ENCODE measurements at places on chromosomes 4 and X.

DNA sequence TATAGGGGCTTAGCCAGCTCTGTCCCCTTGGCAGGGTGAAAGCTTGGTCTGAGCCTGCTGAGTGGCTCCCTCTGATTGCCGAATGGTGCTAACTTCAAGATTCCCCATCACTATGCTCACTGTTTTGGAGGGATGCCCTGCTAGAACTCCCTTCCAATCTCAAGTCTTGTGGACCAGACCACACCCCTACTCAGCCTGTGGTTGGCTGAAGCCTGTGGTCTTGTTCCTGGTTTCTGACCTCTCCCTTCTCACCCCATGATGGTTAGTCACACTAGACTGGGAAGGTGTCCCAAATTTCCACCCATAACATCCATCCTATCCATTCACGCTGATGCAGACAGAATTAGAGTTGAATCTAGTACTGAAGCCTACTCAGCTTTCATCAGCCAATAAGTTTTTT lies 184.7 kb upstream of the NDP start:
- no peak for DNase-seq

GRCh38 chr4:5933116-5933515 lies 40.2 kb upstream of the CRMP1 start:
- DNase-seq, result no peak

DNA sequence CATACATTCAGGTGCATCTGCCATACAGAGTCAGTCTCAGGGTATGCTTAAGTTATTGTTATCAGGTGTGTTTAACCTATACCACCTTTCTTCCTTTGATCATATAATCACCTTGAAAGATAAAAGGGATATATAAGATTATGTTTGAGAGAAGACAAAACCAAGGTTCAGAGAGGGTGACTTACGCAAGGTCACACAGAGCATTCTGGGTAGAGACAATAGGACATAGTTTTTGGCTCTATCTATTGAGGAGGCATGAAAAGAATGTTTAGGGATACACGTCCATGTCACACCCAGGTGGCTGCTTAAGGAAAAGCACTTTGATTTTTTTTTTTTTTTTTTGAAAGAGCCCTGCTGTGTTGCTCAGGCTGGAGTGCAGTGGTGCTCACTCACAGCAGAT lies 327.1 kb upstream of the RPS6KA3 start:
- DNase-seq, result no peak

DNA sequence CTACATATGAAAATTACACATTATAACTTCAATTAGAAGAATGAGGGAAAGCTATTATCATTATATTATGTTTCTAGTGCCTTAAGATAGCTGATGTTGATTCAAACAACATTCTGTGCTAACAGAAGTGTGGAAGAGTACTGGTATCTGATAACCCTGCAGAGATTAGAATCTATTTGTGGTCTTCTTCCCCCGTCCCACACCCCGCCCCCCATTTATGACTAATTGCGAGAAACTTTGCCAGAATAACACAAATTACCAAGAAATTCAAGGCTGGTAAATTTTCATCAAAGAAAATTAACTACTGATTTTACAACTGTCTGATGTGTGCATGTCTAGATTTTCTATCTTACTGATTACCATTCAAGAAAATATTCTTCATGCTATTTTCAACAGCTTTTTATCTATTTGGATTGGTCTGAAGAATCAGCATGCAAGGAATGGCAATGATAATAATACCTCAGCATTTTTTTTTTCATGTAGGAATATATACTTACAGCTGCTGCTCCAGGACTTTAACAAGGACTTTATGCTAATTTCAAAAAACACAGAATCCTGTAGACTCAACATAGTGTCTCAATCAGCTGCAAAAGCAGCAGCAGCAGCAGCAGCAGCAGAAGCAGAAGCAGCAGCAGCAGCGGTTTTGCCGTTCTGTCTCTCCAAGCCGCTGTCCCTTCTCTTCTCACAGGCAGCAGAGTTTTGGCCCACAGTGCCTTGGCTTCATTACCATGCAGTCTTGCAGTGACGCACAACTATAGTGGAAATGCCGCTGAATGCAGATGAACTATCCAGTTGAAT lies 126.7 kb downstream of the FRYL start:
- no peak for DNase-seq

- no peak for DNase-seq
Measured at GRCh38 chr4:96786306-96786705, 946.4 kb downstream of the PDHA2 start.

GRCh38 chr4:5033281-5033841 lies 14.1 kb upstream of the CYTL1 start:
- no peak for DNase-seq

GRCh38 chr4:136036744-136037143 lies 1495.5 kb downstream of the PCDH18 start:
- DNase-seq, result no peak

- DNase-seq, result no peak
Measured at GRCh38 chr4:69116645-69117321, 20.5 kb downstream of the UGT2B7 start.

DNA sequence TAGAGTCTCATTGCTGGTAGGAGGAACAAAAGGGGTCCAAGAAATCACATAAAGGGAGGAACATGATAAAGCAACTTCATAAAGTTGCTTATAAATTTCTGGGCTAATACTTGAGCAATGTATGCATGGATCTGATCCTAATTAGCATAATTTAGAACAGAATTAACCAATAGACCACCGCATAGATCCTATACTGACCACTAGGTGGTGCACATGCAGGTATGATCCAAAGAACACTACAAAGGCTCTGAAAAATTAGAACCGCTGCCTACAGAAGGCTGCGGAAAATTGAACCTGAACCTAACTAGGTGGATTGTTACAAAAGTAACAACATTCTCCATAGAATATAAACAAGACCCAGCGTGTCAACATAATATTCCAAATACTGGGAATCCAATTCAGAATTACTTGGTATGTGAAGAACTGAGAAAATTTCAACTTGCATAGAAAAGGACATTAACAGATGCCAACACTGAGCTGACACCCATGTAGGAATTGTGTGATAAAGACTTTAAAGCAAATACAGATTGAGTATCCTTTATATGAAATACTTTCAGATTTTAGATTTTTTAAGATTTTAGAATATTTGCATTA lies 23.3 kb downstream of the BRCC3 start:
- no peak for DNase-seq

- no peak for DNase-seq
Measured at GRCh38 chr4:5435201-5435600, 273.2 kb downstream of the EVC2 start.

DNA sequence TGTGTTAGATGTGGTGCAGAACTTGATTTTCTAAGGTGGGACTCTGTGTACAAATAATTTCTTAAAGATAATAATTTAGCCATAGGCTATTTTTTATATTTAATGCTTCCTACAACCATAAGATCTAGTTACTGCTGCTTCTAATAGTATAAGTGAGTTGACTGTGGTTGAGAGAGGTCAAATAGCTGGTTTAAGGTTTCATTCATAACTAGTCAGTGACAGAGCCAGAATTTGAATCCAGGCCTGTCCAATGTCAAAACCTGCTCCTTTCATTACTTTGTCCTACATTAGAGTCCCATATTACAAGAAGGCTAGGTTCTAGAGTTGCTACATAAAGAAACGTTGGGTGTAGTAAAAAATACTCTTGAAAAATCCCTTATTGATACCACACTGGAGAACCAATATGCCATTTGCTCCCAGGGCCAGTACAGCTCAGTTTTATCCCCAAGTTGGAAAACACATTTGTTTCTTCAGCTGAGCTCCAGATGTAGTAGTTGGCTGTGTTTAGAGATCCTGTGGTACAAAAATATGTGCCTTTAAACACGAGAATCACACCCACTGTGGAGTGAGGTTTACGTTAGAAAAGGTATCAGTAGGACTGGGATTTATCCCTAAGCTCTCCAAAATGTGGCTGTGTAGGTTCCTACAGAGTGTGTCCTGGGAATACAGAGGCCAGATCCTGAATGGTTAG lies 84.3 kb downstream of the REPS2 start:
- DNase-seq, result no peak

DNA sequence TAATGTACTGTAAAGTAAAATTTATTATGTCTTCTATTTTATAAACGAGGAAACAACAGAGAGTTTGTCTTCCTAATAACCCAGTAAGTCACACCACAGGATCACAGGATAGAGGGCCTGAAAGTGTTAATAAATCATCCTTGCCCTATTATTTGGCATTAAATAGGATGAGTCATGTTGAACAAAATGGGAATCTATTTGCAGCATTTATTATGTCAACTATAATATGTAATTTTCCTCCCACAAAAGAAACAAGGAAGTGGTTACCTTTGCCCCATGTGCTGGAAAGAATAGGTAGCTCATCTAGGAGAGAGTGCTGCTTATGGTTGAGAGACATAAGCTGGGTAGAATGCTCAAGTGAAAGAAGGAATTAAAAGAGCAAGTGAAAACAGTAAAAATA lies 237.6 kb upstream of the NDST3 start:
- no peak for DNase-seq

GRCh38 chr4:127097061-127097460 lies 535.7 kb upstream of the INTU start:
- DNase-seq, result no peak

GRCh38 chr4:161823450-161823849 lies 340.4 kb downstream of the FSTL5 start:
- DNase-seq, result no peak

DNA sequence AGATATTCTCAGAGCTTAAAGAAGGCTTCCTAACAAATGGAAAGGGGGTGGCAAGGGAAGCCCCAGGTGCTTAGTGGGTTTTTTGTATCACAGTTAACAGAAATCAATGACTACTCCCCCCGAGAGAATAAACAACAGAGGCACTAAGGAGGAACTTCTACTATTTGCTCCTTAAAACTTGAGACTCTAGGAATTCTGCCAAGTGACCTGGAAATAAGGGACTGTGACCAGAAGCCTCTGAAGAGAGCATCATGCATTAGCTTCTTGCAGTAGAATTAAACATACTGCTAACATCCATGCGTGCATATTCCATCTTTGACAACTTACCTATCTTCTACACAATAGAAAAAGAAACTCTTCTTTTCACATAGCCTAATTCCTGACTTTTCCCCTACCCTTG lies 86.8 kb downstream of the CAMK2D start:
- DNase-seq, result no peak

All from stimulated activated CD8-positive, alpha-beta memory T cell treated with anti-CD3 and anti-CD28 coated beads, Interleukin-4, amount 100 ng/mL, for 1 hour (primary cell).